ENCODE measurements at places on chromosomes 1 and 21. TPM values are rescaled to one million over a fixed set of nuclear protein-coding genes. Genes with fewer than 3 reads are reported as not detected.

ELAVL4 gene
- not detected for total RNA-seq

PDZK1 gene
- total RNA-seq = 1.1 TPM

DNM3 gene
- total RNA-seq = 23.7 TPM

C1QC gene
- not detected for total RNA-seq

IQCC gene
- total RNA-seq = 2.0 TPM

HRNR gene
- not detected for total RNA-seq

CFAP45 gene
- total RNA-seq = 0.73 TPM

HSD3B1 gene
- not detected for total RNA-seq

GRCh38 chr1:212686591-212686990 lies 13.0 kb downstream of the BATF3 start:
- H3K36me3 ChIP-seq = no peaks in the 10 kb centered on the region
- no peaks in the 10 kb centered on the region for H3K27me3 ChIP-seq
- no peak overlapping the region for H3K4me3 ChIP-seq
- H3K27ac ChIP-seq = no peak overlapping the region
- no peaks in the 10 kb centered on the region for H3K4me1 ChIP-seq

- peaks cover 24% of the 10 kb centered on the region for H3K4me1 ChIP-seq
- H3K36me3 ChIP-seq = no peaks in the 10 kb centered on the region
- H3K27ac ChIP-seq = peak overlapping the region; percentile 74
- no peaks in the 10 kb centered on the region for H3K27me3 ChIP-seq
Measured at GRCh38 chr1:221440658-221441057, 301.2 kb downstream of the DUSP10 start.

GRCh38 chr21:45974073-45975019 lies 7.2 kb upstream of the COL6A1 start:
- no peaks in the 10 kb centered on the region for H3K36me3 ChIP-seq
- peak overlapping the region; percentile 66 for H3K4me3 ChIP-seq
- H3K27me3 ChIP-seq = no peaks in the 10 kb centered on the region
- peak overlapping the region; percentile 96 for H3K27ac ChIP-seq
- H3K4me1 ChIP-seq = peaks cover 59% of the 10 kb centered on the region

DNA sequence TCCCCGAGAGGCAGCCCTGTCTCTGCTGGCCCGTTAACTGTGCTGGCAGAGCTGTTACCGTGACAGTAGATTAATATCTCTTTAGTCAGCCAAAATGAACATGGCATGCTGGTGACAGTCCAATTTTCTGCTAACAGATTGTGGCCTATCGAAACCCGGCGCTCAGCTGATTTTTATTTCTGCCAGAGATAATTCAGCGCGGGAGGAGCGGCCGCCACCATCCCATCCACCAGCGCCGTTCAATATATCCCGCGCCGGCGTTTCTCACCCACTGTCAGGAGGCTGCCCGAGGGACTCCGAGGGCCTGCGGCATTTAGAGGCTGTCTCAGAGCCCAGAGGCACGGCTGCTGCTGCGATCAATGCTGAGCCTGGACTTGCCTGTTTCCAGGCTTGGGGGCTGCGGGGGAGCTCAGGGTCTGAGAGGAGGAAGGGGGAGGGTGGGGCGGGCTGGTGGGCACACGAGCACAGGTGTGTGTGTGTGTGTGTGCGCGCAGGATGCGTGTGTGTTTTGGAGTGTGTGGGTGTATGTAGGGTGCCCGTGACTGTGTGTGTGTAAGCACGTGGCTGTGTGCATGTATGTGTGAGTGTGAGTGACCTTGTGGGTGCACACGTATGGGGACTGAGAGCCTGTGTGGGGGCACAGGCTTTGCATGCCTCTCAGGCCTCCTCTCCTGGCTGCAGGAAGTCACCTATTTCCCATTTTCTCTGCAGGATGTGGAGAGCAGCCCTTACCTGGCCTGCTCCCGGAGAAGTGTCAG lies 109.7 kb upstream of the ACTRT2 start:
- H3K4me1 ChIP-seq = no peaks in the 10 kb centered on the region
- no peak overlapping the region for H3K4me3 ChIP-seq
- no peaks in the 10 kb centered on the region for H3K27me3 ChIP-seq
- H3K36me3 ChIP-seq = no peaks in the 10 kb centered on the region
- no peak overlapping the region for H3K27ac ChIP-seq

- H3K4me1 ChIP-seq = peaks cover 16% of the 10 kb centered on the region
- H3K4me3 ChIP-seq = no peak overlapping the region
- H3K27me3 ChIP-seq = no peaks in the 10 kb centered on the region
- no peak overlapping the region for H3K27ac ChIP-seq
- no peaks in the 10 kb centered on the region for H3K36me3 ChIP-seq
Measured at GRCh38 chr1:203539831-203540546, 46.0 kb downstream of the OPTC start.

DNA sequence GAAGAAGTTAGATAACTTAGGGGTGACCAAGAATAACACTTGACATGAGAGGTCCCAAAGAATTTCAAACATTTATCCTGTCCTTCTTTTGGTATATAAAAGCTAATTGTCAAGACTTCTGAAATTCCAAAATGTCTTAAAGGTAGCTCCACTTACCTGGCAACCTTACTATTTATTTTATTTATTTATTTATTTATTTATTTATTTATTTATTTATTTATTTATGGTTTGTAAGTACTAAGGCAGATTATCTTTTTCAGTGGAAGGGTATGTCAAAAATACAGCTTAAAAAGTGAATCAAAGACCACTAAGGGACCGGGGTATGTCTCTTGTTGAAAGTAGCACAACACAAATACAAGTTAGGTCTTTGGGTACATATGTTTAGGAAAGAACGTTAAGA lies 620.8 kb upstream of the B3GALT2 start:
- H3K36me3 ChIP-seq = peaks cover 2% of the 10 kb centered on the region
- H3K27ac ChIP-seq = no peak overlapping the region
- DNase-seq = no peak
- no peak overlapping the region for H3K4me3 ChIP-seq

GRCh38 chr1:46244656-46245371 lies 2.7 kb upstream of the RAD54L start:
- H3K27ac ChIP-seq = no peak overlapping the region
- no peak overlapping the region for H3K4me3 ChIP-seq
- H3K36me3 ChIP-seq = no peaks in the 10 kb centered on the region
- DNase-seq = no peak

DNA sequence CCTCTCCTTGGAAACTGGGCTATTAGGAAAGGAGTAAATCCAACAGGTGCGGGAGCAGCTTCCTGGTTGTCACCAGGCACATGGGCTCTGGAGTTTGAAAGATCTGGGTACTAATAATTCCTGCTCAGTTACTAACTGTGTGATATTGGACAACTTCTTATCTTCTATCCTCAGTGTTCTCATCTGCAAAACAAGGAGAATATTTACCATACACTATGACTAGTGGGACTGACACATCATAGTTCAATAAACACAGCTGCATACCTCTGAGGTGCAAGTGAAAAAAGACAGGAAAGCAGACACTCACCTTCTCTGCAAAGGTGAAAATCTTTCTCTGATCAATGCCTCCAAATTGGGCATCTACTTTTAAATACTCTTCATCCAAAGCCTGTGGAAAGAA lies 19.7 kb downstream of the YARS1 start:
- H3K27ac ChIP-seq = peak overlapping the region; percentile 98
- peaks cover 40% of the 10 kb centered on the region for H3K4me1 ChIP-seq
- H3K27me3 ChIP-seq = no peaks in the 10 kb centered on the region
- DNase-seq = no peak
- H3K4me3 ChIP-seq = no peak overlapping the region
- H3K36me3 ChIP-seq = peaks cover 28% of the 10 kb centered on the region

GRCh38 chr1:226976276-226976977 lies 36.3 kb downstream of the COQ8A start:
- no peak overlapping the region for H3K4me3 ChIP-seq
- no peak for DNase-seq
- no peaks in the 10 kb centered on the region for H3K27me3 ChIP-seq
- peaks cover 7% of the 10 kb centered on the region for H3K36me3 ChIP-seq
- H3K27ac ChIP-seq = no peak overlapping the region

- peak overlapping the region; percentile 92 for H3K4me3 ChIP-seq
- no peak for DNase-seq
- peak overlapping the region; percentile 99 for H3K27ac ChIP-seq
Measured at GRCh38 chr1:248825136-248825535, 579 bp downstream of the SH3BP5L start.

- no peak overlapping the region for H3K4me3 ChIP-seq
- peaks cover 30% of the 10 kb centered on the region for H3K27me3 ChIP-seq
- DNase-seq = no peak
- H3K36me3 ChIP-seq = no peaks in the 10 kb centered on the region
- no peaks in the 10 kb centered on the region for H3K4me1 ChIP-seq
Measured at GRCh38 chr21:34626131-34626530, 11.2 kb upstream of the RCAN1 start.

DNA sequence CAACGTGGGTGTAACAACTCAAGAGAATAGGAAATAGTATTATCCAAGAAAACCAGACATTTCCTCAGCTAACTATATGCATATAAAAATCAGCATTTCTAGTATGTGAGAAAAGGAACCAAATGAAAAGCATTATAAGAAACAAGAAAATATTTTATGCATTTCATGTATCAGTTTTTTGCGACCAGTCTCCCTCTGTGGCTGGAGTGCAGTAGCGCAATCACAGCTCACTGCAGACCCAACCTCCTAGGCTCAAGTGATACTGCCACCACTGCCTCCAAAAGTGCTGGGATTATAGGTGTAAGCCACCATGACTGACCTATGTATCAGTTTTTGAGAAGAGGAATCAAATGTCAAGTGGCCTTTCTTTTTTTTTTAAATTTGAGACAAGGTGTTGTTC lies 31.0 kb downstream of the SLC16A1 start:
- peaks cover 14% of the 10 kb centered on the region for H3K4me1 ChIP-seq
- peaks cover 11% of the 10 kb centered on the region for H3K36me3 ChIP-seq
- no peak for DNase-seq
- H3K4me3 ChIP-seq = no peak overlapping the region
- H3K27ac ChIP-seq = no peak overlapping the region
- H3K27me3 ChIP-seq = no peaks in the 10 kb centered on the region

DNA sequence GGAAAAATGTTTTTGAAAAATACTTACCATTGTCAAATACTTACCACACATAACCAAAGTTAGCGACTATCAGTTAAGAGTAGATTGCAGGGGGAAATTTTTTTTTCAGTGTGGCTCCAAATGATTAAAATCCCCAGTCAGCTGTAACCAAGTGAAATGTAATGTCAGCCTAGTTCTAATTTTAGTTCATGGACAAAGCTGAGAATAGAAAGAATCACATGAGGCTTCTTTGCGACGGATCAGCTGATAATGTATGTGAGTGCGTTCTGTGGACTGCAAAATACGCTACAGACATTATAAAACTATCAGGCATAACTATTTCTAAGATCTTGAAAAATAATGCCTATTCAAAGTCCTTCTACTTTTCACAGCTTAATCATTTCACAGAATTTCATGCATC lies at the start of gene LRRC39:
LRRC39 (minus strand) TSS at position 166 of the 400 bp plus-strand sequence. CDS start 9,740 bp downstream, outside the sequence.
- no peaks in the 10 kb centered on the region for H3K27me3 ChIP-seq
- DNase-seq = no peak

GRCh38 chr1:248750496-248750895 lies 5.1 kb downstream of the LYPD8 start:
- no peaks in the 10 kb centered on the region for H3K36me3 ChIP-seq
- no peak overlapping the region for H3K27ac ChIP-seq
- H3K27me3 ChIP-seq = no peaks in the 10 kb centered on the region
- no peak overlapping the region for H3K4me3 ChIP-seq

- H3K36me3 ChIP-seq = peaks cover 22% of the 10 kb centered on the region
- no peaks in the 10 kb centered on the region for H3K27me3 ChIP-seq
- no peak for DNase-seq
- H3K4me3 ChIP-seq = no peak overlapping the region
- H3K27ac ChIP-seq = no peak overlapping the region
Measured at GRCh38 chr1:145795257-145795881, 28.5 kb downstream of the RNF115 start.

- H3K27me3 ChIP-seq = no peaks in the 10 kb centered on the region
- no peaks in the 10 kb centered on the region for H3K36me3 ChIP-seq
- H3K4me3 ChIP-seq = no peak overlapping the region
- DNase-seq = no peak
- no peak overlapping the region for H3K27ac ChIP-seq
- H3K4me1 ChIP-seq = no peaks in the 10 kb centered on the region
Measured at GRCh38 chr1:167429612-167430011, 88.7 kb downstream of the CD247 start.

DNA sequence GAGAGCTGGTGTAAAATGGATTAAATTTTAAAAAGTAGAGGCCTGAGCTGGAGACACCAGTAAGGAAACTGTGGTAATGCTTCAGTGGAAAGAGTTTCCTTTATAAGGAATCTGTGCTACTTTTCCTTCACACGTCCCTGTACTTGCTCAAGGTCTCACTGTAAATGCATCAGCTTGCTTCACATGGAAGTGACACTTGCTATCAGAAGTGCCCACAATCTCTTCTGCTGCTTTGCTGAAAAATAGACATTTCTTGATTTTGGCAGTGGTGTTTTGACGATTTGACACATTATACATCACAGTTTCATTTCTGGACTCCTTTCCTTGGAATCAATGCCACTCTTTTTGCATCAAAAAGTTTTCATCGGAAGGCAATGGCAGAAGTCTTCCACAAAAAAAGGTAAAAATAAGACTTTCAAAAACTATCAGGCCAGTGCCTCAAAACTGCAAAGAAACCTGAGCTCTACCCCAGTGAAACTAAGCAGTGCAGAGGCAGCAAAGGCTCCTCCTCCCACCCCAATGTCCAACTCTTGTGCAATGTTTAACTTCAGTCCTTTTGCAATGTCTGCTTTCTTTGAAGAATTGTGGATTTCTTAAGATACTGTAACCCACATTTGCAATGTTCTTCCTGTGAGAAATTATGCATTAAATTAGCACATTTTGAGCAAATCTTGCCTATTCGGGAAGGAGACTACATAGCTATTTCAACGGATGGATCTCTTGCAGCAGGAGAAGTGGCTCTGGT lies 18.4 kb upstream of the TSPAN2 start:
- H3K27me3 ChIP-seq = no peaks in the 10 kb centered on the region
- no peak overlapping the region for H3K4me3 ChIP-seq
- H3K36me3 ChIP-seq = peaks cover 2% of the 10 kb centered on the region

DNA sequence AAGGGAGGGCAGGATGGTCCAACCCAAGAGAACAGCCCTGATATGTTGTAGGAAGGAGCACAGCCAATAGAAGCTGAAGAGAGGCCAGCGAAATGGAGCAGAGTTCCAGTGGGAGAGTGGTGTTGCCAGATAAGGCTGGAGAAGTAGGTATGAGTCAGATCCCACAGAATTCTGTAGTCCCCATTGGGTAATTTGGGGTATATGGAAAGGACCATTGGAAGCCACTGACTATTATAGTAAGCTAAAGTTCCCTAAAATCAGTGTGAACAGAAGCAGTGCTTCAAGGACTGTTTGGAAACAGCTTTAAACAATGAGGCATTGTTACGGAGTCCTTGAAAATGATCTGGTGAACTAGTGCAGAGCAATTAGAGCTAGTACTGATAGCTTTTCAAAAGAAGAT lies 63.0 kb downstream of the DISP1 start:
- peaks cover 4% of the 10 kb centered on the region for H3K4me1 ChIP-seq
- H3K36me3 ChIP-seq = peaks cover 7% of the 10 kb centered on the region
- H3K27me3 ChIP-seq = no peaks in the 10 kb centered on the region
- H3K27ac ChIP-seq = no peak overlapping the region

All from chondrocyte (in vitro differentiated cells).